ENCODE measurements at places on chromosomes 2 and 18. TPM values are rescaled to one million over a fixed set of nuclear protein-coding genes. Genes with fewer than 3 reads are reported as not detected.

Gene SATB2
- 0.38 TPM for total RNA-seq

Gene CFC1
- total RNA-seq, result 11.4 TPM

Gene TMEM163
- 5.0 TPM for total RNA-seq

Gene SLC16A14
- total RNA-seq, result 3.5 TPM

Gene ATOH8
- 2.0 TPM for total RNA-seq

Gene CFAP210
- not detected for total RNA-seq

Gene CRYGC
- total RNA-seq, result not detected

Gene SPDYA
- 0.47 TPM for total RNA-seq

Gene AGXT
- 0.14 TPM for total RNA-seq

Gene WDPCP
- 10.4 TPM for total RNA-seq

Gene CIDEA
- 0.05 TPM for total RNA-seq

Gene RGPD4
- total RNA-seq, result 0.19 TPM

Gene MAP2
- 2.5 TPM for total RNA-seq

Gene LPIN1
- total RNA-seq, result 15.6 TPM

GRCh38 chr2:25851740-25852503 is 26.4 kb downstream of the ASXL2 start:
- no peak overlapping the region for H3K4me3 ChIP-seq
- H3K36me3 ChIP-seq, result peaks cover 3% of the 10 kb centered on the region
- no peaks in the 10 kb centered on the region for H3K4me1 ChIP-seq
- peak; percentile 54 for DNase-seq
- no peak overlapping the region for H3K27ac ChIP-seq

DNA sequence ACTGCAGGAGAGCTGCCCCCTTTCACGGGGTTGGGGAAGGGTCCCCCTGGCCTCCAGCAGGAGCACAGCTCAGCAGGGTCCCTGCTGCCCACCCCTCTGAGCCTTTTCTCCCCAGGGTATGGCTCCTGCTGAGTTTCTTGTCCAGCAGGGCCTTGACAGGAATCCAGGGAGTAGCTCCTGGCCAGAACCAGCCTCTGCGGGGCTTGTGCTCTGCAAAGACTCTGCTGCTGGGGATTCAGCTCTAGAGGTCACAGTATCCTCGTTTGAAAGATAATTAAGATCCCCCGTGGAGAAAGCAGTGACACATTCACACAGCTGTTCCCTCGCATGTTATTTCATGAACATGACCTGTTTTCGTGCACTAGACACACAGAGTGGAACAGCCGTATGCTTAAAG is 21.2 kb downstream of the FOSL2 start:
- no peaks in the 10 kb centered on the region for H3K27me3 ChIP-seq
- no peak for DNase-seq
- peaks cover 54% of the 10 kb centered on the region for H3K4me1 ChIP-seq
- no peak overlapping the region for H3K27ac ChIP-seq
- H3K4me3 ChIP-seq, result no peak overlapping the region

GRCh38 chr2:26911911-26912861 is 58.3 kb upstream of the MAPRE3 start:
- no peak for DNase-seq
- H3K27me3 ChIP-seq, result no peaks in the 10 kb centered on the region
- no peak overlapping the region for H3K4me3 ChIP-seq
- no peaks in the 10 kb centered on the region for H3K4me1 ChIP-seq

GRCh38 chr2:172489681-172490080 is 62.3 kb downstream of the ITGA6 start:
- no peaks in the 10 kb centered on the region for H3K27me3 ChIP-seq
- H3K27ac ChIP-seq, result no peak overlapping the region
- peaks cover 71% of the 10 kb centered on the region for H3K36me3 ChIP-seq
- no peak for DNase-seq
- no peak overlapping the region for H3K4me3 ChIP-seq

GRCh38 chr2:100980046-100980445 is 22.0 kb upstream of the RPL31 start:
- H3K4me3 ChIP-seq, result no peak overlapping the region
- H3K27ac ChIP-seq, result no peak overlapping the region
- H3K27me3 ChIP-seq, result peaks cover 2% of the 10 kb centered on the region
- H3K4me1 ChIP-seq, result peaks cover 30% of the 10 kb centered on the region
- DNase-seq, result no peak
- H3K36me3 ChIP-seq, result no peaks in the 10 kb centered on the region

DNA sequence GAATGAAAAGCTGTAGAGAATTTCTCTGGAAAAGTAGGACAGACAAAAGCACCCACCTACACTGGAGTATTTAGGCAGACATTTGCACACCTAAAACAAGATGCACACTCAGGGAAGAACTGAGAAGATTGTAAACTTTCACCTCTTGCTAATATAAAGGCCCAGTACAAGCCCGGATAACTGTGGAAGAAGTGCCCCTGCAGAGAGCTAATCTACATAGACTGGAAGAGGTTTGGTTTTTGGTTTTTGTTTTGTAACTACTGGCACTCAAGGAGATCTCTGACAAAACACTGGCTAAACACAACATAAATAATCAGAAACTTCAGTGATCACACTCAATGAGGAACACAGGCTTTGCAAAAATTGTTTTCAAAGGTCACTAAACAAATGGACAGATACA is 782.2 kb upstream of the SLC8A1 start:
- no peaks in the 10 kb centered on the region for H3K4me1 ChIP-seq
- H3K36me3 ChIP-seq, result no peaks in the 10 kb centered on the region
- H3K4me3 ChIP-seq, result no peak overlapping the region
- H3K27me3 ChIP-seq, result no peaks in the 10 kb centered on the region
- H3K27ac ChIP-seq, result no peak overlapping the region

GRCh38 chr2:64862623-64863022 is 126.6 kb upstream of the SLC1A4 start:
- H3K27ac ChIP-seq, result no peak overlapping the region
- H3K27me3 ChIP-seq, result peaks cover 17% of the 10 kb centered on the region
- peaks cover 14% of the 10 kb centered on the region for H3K4me1 ChIP-seq
- H3K36me3 ChIP-seq, result no peaks in the 10 kb centered on the region
- no peak overlapping the region for H3K4me3 ChIP-seq

GRCh38 chr2:238285653-238286082 is 2.7 kb downstream of the PER2 start:
- no peak overlapping the region for H3K27ac ChIP-seq
- no peaks in the 10 kb centered on the region for H3K36me3 ChIP-seq
- H3K4me1 ChIP-seq, result peaks cover 28% of the 10 kb centered on the region
- no peak overlapping the region for H3K4me3 ChIP-seq

DNA sequence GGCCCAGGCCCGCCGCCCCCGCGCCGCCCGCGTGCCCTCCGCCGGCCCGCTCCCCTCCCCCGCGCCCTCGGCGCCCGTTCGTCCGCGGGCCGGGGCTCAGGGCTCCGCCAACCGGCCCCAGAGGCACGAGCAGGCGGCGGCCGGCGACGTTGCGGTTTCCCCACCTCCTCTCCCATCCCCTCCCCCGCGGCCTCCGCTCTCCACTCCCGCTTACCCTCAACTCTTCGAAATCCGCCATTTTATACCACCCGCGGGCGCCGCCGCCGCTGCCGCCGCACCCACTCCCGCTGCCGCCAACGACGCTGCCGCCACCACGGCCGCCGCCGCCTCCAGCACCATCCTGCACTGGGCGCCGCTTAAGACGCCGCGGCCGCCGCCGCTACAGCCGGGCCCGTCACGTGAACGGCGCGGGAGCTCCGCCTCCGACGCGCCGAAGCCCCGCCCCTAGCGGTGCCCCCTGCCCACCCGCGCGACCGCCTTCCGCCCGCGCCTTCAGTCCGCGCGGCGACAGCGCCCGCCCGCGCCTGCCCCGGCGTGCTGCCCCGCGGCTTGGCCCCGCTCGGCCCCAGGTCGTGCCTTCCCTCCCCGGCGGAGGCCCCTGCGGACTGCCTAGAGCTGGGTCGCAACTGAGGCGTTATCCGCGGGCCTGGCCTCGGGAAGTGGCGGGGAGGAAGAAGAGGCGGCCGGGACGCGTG is at the start of the genes KATNAL2 and PIAS2:
Gene KATNAL2, plus strand, starts transcription at position 495 of the 695 bp plus-strand sequence. CDS start 29,271 bp downstream, outside the sequence.
Gene PIAS2, minus strand, starts transcription at position 400 of the 695 bp plus-strand sequence. Its CDS starts 162 bp downstream, at position 238.
- peak within 1 kb of the TSS; percentile 96 for H3K4me3 ChIP-seq
- peaks cover 8% of the 10 kb centered on the region for H3K4me1 ChIP-seq
- no peaks in the 10 kb centered on the region for H3K27me3 ChIP-seq
- no peaks in the 10 kb centered on the region for H3K36me3 ChIP-seq

- no peaks in the 10 kb centered on the region for H3K27me3 ChIP-seq
- H3K27ac ChIP-seq, result no peak overlapping the region
- DNase-seq, result no peak
- H3K4me1 ChIP-seq, result peaks cover 30% of the 10 kb centered on the region
Observed at GRCh38 chr2:113873867-113874266, 16.0 kb upstream of the ACTR3 start.

DNA sequence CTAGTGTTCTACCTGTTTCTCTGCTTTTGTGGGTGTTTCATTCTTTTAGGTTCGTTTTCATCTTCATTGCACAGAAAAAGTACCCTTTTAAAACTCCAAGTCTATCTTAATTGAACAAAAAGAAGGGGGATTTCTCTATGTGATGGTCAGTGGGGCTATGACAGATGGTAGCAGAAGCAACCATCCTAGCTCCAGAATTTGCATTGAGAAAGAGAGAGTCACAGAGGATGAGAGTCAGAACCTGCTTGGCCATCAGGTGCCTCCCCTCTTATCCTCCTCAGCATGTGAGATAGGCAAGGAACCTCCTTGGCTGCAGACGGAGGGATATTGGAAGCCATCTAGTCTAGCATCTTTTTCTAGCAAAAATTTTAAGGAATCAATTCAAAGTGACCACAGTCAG is 398.0 kb upstream of the DCC start:
- no peaks in the 10 kb centered on the region for H3K27me3 ChIP-seq
- no peak for DNase-seq
- H3K4me3 ChIP-seq, result no peak overlapping the region
- H3K27ac ChIP-seq, result no peak overlapping the region
- no peaks in the 10 kb centered on the region for H3K4me1 ChIP-seq

DNA sequence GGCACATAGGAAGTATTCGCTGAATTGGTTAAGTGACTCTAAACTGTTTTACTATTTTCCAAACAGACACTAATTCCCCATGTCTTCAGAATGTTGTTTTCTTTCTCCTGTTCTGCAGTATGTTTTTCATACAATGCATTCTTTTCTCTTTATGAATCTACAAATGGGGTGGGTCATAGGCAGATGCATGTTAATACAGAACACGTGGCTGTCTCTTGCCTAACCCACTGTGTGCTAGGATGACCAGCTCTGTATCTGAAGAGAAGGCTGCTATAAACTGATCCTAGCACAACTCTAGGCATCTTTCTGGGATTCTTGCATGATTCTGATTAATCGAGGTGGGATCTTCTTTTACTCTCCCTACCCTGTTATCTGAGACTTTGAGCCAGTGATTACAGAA is 826.0 kb downstream of the PLCL1 start:
- H3K36me3 ChIP-seq, result no peaks in the 10 kb centered on the region
- no peaks in the 10 kb centered on the region for H3K27me3 ChIP-seq
- H3K4me1 ChIP-seq, result no peaks in the 10 kb centered on the region
- no peak overlapping the region for H3K27ac ChIP-seq

DNA sequence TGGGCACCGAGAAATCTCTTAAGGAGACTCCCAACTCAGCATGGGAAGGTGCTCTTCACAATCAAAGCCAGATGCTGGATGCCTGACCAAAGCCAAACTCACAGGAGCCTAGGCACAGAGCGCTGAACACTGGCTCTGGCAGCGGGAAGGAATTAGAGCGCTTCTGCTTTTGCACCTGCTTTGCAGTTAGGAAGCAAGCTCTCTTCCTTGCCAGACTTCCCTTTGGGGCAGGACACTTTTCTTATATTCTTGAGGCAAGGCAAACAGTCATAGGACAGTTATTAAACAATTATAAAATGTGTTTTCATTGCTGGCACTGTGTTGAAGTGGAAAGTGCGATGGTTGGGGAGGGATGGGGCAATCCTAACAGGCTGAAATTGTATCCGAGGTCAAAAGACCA is 79.6 kb upstream of the DNMT3A start:
- H3K27ac ChIP-seq, result no peak overlapping the region

DNA sequence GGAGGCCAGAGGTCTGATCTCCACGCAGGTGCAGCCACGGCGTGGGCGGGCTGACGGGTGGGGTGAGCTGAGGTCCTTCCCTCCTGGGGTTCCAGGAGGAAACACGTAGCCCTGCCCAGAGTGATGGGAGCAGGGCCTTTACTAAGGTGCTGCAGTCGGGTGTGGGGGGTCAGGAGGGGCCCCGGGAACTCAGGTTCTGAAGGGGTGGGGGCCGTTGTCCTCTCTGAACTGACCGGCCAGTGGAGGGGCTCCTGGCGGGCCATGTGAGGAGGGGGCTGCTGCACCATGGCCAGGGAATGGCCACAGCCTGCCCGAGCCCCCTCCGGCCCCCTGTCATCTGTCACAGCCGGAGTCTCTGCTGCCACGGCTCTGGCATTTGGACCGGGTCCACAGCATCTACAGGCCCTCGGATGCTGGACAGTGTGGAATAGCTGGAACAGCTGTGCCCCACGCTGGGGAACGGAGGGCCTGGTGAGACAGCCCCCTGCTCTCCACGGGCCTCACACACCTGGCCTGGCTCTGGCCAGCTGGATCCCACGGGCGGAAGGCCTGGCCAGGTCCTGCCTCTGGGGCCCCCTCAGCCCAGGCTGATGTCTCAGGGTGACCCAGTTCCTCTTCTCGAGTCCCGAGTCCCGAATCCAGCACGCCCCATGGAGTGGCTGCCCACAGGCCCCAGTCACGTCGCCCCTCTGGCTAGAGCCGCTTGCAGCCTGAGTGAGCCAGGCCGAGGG is 145.6 kb upstream of the GPC1 start:
- H3K27ac ChIP-seq, result no peak overlapping the region
- H3K4me3 ChIP-seq, result no peak overlapping the region
- no peaks in the 10 kb centered on the region for H3K27me3 ChIP-seq
- no peak for DNase-seq
- H3K4me1 ChIP-seq, result no peaks in the 10 kb centered on the region

- no peaks in the 10 kb centered on the region for H3K4me1 ChIP-seq
- H3K36me3 ChIP-seq, result no peaks in the 10 kb centered on the region
- DNase-seq, result no peak
Observed at GRCh38 chr2:86673011-86673410, 47.1 kb upstream of the RMND5A start.

DNA sequence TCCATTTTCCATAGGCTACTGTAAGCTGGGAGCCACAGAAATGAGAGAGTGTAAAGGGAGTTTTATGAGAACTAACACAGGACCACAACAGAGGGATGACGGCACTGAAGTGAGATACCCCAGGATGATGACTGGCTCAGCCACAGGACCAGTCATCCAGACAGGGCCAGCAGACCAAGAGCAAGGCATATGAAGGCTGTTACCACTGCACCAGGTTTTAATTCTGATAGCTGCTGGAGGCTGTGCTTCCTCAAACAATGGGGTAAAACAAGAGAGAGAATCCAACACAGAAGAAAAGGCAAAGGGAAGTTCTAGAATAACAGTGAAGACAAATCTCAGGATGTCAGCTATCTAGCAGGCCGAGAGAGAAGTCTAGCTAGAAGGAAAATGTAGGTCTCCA is 94.9 kb downstream of the BCL2 start:
- no peak for DNase-seq
- no peaks in the 10 kb centered on the region for H3K36me3 ChIP-seq
- H3K27me3 ChIP-seq, result no peaks in the 10 kb centered on the region
- peaks cover 6% of the 10 kb centered on the region for H3K4me1 ChIP-seq
- no peak overlapping the region for H3K4me3 ChIP-seq

DNA sequence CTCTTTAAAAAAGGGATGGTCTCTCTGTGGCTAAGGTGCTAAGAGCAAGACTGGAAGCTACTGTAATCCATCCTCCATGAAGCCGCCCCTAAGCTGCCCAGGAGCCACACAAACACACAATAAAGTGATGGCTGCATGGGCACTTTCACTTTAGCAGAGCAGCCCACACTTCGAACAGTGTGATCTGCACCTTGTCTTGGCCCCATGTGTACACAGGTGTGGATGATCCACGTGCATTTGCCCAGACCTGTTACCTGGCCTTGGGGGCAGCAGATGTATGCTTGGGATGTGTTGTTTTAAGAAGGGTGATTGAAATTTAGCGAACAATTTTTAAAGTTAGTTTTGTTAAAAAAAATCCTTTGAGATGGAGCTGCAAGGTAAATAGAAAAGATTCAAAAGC is 39.9 kb downstream of the TMEM178A start:
- H3K36me3 ChIP-seq, result no peaks in the 10 kb centered on the region
- no peak overlapping the region for H3K27ac ChIP-seq
- H3K4me1 ChIP-seq, result no peaks in the 10 kb centered on the region

All from thymus (tissue), 14 donors.